Ascending aorta (tissue), 2 donors: ENCODE measurements at places on chromosomes 2 and 18.

DNA sequence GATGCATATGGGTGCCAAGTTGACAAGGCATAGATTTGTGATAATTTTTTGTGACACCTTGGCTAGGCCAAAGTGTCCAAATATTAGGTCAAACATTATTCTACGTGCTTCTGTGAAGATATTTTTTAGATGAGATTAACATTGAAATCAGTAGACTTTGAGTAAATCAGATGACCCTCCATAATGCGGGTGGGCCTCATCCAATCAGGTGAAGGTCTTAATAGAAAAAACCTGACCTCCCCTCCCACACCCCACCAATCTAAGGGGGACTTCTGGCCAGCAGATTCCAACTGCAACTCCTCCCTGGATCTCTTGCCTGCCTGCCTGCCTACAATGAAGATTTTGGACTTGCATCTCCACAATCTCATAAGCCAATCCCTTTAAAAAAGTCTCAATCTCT is 118.8 kb upstream of the LMAN1 start:
- no peak for DNase-seq

DNA sequence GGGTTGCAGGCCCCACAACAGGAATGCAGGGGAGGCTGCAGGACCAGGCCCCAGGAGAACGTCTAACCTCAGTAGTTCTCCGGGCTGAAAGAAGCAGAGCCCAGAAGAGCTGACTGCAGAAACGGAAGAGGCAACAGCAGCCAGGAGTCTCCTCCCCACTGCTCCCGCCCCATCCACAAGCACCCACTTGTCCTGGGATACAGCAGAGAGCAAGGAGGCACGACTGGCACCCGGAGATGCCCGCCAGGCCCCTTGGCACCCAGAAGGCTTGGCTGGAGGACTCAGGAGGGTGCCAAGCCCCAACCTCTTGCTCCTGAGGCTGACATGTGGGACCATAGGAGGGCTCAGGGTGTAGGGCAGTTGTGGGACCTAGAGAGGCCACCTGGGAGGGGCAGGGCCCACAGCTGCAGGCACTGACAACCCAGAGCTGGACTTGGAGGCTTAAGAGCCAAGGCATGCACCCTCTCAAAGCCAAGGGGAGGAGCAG is 29.0 kb upstream of the TNS1 start:
- DNase-seq = no peak

DNA sequence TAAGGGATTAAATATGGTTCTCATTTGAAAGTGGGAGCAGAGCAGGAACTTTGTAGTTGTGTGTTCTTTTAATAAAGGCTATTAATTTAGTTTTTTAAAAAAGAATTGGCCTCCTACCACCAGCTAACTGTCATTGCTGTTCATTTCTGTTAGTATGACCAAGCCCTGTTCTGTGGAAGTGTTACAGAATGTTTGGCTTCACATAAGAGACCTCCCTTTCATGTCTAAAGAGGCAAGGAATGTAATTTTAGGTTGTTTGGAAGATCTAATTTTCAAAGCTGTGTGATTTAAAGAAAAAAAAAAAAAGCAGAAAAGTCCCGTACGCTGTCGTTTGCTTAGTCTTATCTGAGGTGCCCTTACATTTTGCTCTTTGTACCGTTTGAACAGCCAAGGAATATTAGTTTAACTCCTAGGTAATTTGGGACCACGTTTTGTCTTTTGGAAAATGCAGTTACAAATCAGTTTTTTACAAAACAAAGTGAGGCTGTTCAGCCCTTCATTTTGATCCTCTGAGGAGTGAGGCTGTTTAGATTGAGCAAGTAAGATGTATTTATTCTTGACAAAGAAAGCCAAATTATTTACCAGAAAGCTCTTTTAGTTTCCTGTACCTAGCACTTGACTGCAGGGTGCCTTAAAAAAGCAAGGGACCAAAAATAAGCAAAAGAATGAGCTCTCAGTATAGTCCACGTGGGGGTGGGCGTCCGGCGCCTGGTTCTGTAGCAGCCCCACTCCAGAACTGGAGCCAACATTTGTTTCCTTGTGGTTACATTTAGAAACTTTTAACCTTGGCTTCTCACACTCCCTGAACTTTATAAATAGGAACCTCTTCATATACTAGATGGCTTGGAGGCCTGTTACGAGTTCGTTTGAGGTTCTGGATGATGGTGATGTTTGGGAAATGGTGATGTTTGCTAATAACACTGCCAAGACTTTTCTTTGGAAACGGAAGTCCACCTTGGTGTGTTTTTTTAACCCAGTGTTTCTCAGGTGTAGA is 136.2 kb downstream of the FMNL2 start:
- no peak for DNase-seq

DNA sequence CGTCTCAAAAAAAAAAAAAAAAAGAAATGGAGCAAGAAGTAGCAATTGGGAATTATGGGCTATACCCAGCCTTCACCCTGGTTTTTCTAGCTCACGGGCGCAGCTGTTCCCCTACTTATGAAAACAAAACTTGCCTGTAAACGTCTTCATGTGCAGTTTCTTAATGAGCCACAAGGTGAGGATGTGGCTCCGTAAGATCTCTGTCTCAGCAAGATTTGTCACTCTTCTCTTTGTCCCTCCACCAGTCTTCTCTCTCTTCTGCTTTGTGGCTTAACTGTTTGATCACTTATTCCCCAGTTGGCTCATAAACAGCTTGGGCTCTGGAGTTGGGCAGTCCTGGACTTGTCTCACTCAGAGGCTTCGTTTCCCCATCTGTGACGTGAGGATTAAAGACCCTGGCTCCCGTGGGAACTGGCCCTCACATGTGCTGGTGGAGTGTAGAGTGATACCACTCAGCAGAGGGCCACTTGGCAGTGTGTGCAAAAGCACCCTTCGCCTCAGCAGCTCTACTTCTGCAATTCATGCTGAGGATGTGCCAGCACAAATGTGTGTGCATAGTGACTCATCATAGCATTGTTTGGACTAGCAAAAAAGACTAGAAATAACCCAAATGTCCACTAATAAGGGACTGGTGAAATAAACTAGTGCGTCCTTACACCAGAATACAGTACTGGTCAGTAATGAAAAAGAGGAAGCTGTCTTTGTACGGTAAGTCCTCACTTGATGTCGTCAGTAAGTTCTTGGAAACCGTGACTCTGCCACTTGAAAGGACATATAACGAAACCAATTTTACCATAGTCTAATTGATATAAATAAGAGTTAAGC is 8.7 kb downstream of the CEP68 start:
- peak; percentile 66 for DNase-seq

GRCh38 chr18:70314151-70314782 is 25.4 kb downstream of the SOCS6 start:
- DNase-seq = no peak

DNA sequence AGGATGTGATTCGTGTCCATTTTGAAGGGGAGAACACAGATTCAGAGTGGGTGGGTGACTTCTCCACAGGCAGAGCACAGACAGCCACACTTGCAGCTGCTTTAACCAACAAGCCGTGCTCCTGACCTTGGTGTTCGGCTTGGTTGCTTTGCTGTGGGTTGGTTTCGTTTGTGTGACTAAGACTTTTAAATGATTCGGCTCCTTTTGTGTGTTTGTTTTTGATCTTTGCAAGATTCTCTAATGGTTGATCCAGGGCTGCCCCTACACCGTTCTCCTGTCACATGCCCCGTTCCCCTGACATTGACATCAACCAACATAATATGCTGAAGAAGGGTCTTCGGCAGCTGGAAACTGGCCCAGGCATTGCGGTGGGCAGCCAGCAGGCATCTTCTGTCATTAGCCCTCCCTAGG is 95.9 kb upstream of the MBOAT2 start:
- DNase-seq = no peak

GRCh38 chr2:25036221-25036559 is 5.7 kb upstream of the EFR3B start:
- DNase-seq = no peak

GRCh38 chr2:68516051-68516955 is 48.9 kb downstream of the APLF start:
- no peak for DNase-seq

GRCh38 chr2:85680707-85681371 is 12.8 kb upstream of the SFTPB start:
- DNase-seq = no peak

GRCh38 chr2:68831686-68832232 is 39.4 kb downstream of the BMP10 start:
- DNase-seq = no peak

DNA sequence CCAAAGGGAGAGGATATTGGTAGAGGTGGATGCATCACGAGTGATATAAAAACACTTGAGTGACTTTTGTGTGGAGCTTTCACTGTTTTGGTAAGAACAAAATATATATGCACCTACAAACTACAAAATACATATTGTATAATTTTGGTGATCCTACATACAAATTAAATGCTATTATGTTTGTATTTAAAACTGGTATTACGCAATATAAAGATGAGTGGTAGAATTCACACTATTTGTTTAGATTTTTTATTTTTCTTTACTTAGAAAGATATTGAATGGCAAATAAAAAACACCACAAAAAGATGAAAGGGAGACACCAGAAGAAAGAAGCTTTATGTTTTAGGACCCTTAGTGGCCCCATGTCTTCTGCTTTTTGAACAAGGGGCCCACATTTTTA is 770.7 kb upstream of the ID2 start:
- no peak for DNase-seq

DNA sequence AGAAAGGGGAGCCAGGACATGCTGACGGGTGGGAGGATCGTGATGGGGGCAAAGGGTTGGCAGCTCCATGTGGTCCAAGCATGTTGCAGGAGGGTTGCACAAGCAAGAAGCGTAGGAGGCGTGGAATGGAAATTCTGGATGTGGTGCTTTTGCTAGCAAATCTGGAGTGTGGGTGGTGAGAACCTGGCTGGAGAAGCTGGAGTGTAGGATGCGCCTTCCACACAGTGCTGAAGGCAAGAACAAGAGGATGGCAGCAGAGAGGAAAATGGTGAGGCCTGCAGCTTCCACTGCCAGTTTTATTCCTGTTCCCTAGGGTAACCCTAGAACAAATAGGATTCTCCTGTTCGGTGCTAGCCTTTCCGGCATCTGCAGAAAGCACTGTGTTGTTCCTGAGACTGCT is 22.4 kb downstream of the CREG2 start:
- DNase-seq = no peak

GRCh38 chr2:160402501-160402900 is 91.1 kb downstream of the RBMS1 start:
- DNase-seq = no peak

DNA sequence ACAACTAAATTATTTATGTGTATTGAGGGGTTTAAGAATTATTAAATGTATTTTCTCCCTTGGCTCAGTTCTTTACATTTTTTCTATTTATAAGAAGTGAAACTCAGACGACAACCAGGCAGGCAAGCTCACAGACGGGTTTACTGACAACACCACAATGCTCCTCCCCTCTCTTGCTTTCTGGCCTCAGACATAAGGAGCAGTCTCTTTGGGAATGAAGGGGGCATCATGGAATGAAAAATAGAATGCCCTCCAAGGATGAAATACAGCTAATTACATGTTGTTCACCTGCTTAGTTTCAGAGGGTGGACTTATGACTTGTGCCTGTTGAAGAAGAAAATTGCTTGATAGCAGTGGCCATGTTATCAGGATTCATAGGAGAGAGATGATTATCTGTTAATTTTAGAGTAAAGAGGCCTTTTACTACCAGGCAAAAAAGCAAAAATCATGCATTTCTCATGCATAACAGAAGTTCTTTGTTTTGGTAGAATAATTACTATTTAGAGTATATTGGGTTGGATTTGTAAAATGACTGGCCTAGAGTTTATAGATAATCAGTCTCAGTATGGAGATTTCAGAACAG is 172.1 kb upstream of the LRRTM1 start:
- no peak for DNase-seq

DNA sequence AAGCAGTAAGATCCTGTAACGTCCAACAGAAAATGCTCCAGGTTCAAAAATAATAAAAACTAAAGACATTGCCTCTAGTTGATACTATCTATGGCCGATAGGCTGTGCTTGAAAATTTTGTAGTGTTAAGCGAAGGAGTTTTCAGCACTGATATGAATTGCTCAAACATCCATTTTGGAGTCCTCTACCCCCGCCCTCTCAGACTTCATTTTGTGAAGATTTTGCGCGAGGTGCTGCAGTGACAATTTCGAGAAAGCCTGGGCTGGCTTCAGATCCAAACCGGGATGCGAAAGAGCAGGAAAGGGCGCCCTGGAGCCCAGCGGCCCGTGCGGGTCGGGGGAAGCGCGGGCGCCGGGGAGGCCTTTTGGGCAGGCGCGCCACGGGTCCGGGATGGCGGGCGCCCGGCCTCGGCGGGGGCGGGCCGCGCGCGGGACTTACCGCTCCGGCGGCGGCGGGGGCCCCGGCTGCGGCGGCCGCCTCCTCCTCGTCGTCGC is 1.8 kb downstream of the SP3 start:
- DNase-seq = no peak

- DNase-seq = no peak
These were observed 21.8 kb downstream of the CWC22 start for GRCh38 chr2:179985163-179985820.

- DNase-seq = no peak
These were observed 27.0 kb upstream of the SCN1A start for GRCh38 chr2:166154685-166155338.

DNA sequence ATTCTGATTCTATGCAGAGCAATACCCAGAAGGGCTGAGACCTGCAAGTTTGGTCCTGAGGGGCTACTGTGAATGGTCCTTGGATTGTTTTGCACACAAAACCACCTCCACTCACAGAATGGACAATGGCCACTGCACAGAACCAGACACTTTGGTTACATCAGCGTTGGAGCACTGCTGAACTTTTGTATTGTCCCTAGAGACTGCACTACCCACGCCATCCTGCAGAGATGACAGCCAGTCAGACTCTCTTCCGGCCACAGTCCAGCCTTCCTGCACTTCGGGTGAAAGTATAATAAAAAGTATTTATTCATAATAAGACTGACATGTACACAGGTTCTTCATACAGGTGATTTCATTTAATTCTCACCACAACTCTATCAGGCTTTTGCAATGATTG is 35.7 kb downstream of the CELF4 start:
- DNase-seq = no peak

DNA sequence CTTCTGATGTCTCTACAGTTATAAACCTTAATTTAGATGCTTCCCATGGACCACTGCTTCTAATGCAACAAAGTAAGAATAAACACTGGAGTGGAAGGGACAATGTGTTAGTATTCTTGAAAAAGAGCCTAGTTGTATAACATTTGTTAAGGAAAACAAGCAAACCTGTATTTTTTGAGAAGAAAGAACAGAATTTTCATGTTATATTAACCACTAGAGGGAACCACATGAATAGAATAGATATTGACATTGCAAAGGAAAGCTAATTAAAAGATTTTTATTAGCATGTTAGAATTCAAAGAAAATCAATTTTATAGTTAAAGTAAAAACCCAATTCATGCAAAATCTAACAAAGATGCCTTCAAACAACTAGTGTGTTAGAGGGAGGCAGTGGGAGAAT is 151.2 kb upstream of the BARD1 start:
- no peak for DNase-seq

- DNase-seq = no peak
These were observed 669 bp upstream of the PIKFYVE start for GRCh38 chr2:208265371-208265800.

DNA sequence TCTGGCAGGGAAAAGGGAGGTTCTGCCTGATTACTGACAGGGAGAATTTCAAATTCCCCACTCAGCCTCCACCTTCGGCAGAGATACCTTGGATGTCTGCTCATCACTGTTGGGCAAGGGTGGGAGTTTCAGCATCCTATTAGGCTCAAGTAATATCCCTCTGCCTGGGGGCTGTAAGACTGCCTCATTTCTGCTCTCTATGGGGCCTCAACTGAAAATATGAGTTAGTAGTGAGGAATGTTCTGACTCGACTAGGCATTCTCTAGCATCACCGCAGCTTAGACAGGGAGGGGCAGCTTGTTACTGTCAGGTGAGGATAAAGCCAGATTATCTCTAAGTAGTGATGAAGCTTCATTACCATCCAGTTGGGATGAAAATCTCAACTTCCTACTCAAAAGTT is 87.7 kb upstream of the LRP1B start:
- DNase-seq = no peak

- no peak for DNase-seq
These were observed 1.9 kb upstream of the ANKRD39 start for GRCh38 chr2:96859681-96860064.
